NCI-H1694 (cell line): ENCODE measurements at places on chromosomes 5 and 9.

GRCh38 chr5:140253985-140254384 lies 48.9 kb downstream of the PFDN1 start:
- DNase-seq, result no peak

- no peak for DNase-seq
These were observed 2.5 kb downstream of the IL7R start for GRCh38 chr5:35859101-35859661.

DNA sequence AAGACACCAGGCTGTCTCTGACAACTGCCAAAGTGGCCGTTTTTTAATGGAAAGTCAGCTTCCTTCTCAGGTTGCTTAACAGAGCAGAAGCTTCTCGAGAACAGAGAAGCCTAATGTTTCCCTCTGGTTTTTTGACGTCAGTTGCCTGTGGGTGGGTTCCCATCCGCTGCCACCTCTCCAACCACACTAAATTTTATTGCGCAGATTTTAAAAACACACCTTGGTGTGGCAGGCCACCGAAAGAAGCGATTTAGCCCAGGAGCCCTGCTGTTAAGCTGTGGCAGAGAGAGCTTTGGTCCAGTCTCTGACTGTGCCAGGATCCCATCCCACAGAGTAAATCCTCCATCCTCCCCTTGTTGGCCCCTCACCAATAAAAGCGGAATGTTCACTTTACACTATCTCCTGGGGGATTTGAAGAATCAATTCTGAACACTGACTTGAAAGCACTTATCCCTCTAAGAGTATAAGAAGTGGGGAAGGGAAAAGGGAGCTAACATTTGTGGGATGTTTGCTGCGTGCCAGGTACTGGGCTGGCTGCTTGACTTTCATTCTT lies 181.6 kb downstream of the AOPEP start:
- no peak for DNase-seq

GRCh38 chr9:107750741-107751566 lies 261.4 kb upstream of the KLF4 start:
- peak; percentile 22 for DNase-seq

DNA sequence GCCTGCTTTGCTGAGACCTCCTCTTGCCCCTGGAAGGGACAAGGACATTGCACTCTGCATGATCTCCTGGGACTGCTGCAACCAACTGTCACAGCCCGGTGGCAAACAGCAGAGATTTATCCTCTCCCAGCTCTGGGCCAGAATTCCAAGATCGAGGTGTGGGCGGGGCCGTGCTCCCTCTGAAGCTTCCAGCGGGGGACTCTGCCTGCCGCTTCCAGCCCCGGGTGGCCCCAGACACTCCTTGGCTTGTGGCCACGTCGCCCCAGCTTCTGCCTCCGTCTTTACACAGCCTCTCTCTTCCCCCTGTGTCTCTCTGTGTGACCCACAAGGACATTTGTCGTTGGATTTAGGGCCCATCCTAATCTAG lies 67.1 kb downstream of the COL5A1 start:
- peak; percentile 24 for DNase-seq

DNA sequence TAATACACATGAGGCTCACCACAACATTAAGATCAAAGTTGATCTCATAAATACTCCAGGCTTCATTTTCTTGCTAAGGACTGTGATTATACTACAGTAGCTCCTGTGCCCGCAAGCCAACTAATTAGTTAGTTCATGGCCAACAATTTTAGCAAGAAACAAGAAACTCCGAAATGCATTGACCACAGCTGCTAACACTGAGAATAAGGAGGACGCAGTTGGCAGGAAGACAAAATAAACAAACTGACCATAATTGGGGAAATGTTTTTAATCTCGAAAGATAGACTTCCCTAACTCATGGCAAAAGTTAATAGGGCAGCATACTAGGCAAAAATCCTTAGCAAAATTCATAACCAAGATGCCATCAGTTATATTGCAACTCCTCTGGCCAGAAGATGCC lies 115.5 kb upstream of the SPEF2 start:
- no peak for DNase-seq

- no peak for DNase-seq
These were observed 7.3 kb downstream of the QSOX2 start for GRCh38 chr9:136238342-136238732.

DNA sequence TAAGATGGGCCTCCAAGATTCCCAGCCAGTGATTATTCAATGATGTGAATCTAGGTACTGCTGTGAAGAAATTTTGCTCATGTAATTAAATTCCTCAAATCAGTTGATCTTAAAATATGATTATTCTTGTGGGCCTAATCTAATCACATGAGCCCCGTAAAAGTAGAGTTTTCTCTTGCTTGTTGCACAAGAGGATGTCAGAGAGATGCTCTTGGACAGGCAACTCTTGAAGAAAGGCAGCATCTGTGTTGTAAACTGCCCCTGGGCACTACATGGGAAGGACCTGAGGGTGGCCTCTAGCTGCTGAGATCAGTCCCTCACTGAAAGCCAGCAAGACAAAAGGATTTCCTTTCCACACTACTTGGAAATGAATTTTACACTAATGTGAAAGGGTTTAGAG lies 132.9 kb downstream of the TRPM3 start:
- DNase-seq, result no peak

DNA sequence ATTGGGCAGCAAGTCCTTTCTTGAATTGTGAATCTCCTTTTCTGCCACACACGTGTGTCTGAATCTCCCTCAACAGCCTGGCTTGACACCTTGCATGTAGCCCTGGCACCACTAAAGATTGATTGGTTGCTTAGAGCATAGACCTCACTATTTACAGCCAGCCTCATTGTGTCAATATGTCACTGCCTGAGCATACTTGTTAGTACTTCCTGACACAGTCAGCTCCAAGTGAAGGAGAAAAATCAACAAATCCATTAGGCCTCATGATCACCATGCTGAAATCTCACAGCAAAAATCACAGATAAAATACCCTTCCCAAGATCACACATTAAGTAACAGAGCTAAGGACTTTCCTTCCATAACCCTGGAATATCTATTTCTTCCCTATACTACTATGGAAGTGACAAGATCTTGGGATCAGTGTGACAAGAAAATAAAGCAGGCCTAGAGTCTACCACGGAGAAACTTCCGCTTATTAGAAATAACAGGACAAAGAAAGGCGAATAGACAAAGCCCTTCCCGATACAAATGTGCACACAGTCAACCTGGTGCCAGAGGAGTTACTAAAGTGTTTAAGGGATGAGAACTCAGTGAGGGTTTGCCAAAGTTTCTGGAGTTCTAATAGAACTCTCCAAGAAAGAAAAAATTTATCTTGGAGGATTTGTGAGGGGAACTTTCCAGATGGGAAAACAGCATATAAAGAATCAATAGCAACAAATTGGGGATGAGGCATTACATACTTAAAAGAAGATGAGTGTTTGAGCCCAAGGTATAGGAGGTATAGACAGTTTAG lies 5.6 kb upstream of the ARL15 start:
- no peak for DNase-seq

DNA sequence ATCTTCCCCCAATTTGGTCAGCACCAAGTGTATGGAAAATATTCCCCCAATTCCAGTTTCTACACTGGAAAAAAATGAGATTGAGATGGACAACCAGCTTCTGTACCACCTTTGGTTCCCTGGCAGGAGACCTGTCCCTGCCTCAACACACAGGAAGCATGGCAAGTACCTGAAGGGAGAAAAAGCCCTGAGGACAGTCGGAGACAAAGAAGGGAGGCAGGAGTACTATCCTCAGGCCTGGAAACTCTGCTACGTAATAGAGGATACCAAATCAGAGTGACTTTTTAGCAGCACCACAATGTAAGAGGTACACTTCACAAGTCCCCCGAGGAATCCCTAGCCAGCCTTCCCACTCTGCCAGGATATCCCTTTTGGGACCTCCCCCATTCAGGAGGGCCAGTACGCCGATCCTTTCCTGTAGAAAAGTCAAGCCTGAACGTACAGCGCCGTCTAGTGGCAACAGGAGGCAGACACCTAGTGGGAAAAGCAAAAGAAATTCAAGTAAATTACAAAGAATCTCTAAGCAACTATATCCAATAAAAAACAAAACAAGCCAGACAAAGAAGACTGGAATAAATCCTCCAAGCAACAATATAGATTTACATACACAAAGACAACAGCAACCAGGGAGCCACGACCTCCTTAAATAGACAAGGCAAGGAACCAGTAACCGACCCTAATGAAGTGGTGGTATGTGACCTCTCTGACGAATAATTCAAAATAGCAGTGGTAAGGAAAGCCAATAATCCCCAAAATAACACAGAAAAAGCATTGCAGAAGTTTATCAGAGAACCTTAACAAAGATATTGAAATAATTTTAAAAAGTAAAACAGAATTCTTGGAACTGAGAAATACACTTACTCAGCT lies 63.3 kb upstream of the SLCO6A1 start:
- DNase-seq, result no peak

DNA sequence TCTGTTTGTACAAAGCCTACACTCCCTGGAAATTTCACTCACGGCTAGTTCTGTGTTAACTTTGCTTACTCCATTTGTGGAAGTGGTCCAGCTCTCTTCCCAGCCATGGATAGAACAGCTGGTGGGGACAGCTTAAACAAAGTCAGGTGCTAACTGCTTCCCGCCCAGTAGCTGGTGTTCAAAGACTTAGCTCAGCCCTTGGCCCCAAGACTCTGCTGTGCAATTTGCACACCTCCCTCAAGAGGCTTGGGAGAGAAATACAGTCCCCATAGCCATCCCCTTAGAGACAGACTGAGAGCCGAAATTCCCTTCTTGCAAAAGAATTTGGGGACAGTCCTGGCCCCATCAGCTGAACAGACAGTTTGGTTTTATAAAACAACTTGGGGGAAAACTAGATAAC lies 73.8 kb upstream of the RAI14 start:
- DNase-seq, result no peak

- no peak for DNase-seq
These were observed 37.0 kb downstream of the TNFSF8 start for GRCh38 chr9:114893221-114894010.

DNA sequence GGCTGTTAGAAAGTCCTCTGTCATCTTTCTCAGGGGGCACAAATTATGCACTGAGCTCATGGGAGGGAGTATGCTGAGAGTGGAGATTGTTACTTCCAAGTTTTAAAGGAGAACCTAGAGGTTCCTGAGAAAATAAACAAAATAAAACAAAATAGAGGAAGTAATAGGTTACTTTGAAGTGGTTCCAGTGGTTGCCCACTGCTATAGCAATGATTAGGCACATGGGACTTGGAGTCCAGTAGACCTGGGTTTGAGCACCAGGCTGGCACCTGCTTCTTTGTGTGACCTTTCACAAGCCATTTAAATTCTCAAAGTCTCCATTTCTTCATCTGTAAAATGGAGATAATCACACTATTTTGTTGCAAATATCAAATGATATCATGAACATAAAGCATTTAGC lies 13.8 kb upstream of the CDC23 start:
- no peak for DNase-seq

GRCh38 chr5:82512025-82512424 lies 233.9 kb upstream of the RPS23 start:
- DNase-seq, result no peak

DNA sequence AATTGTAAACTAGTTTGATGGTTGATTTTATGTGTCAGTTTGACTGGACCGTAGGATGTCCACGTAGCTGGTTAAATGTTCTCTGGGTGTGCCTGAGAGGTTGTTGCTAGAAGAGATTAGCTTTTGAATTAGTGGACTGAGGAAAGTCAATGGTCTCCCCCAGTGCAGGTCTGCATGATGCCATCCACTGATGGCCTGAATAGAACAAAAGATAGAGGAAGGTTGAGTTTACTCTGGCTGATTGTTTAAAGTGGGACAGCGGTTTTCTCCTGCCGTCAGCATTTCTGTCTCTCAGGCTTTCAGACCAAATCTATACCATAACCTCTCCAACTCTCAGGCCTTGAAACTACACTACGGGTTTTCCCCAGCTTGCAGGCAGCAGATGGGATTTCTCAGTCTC lies 899.2 kb upstream of the WWC1 start:
- DNase-seq, result no peak

GRCh38 chr5:143041461-143041860 lies 271.3 kb downstream of the ARHGAP26 start:
- peak; percentile 85 for DNase-seq

GRCh38 chr5:32020271-32020670 lies 153.8 kb downstream of the GOLPH3 start:
- no peak for DNase-seq

- no peak for DNase-seq
These were observed 104.3 kb downstream of the CEMIP2 start for GRCh38 chr9:71663931-71664459.

GRCh38 chr9:133854765-133855164 lies 116.6 kb upstream of the SARDH start:
- peak; percentile 43 for DNase-seq

DNA sequence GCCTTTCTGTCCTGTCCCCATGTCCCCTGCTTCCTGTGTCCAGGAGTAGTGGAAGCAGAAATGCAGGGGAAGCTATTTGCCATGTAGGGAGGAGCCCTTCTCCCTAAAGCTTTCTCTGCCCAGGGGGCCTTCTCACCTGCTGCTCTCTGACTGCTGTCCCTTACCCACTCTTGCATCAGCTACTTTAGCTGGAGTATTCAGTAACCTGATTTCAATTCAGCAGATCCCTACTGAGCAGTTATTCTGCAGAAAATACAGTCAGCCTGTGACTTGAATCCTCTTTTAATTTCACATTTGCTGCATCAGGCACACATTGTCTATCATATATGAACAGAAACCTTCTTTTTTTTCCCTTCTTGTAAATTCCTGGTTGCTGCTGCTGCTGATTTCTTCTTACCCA lies 90.4 kb downstream of the MVB12B start:
- no peak for DNase-seq

- no peak for DNase-seq
These were observed 8.2 kb upstream of the TNFAIP8 start for GRCh38 chr5:119347574-119347973.

- no peak for DNase-seq
These were observed 13.9 kb downstream of the NR2F1 start for GRCh38 chr5:93596676-93597490.

- DNase-seq, result no peak
These were observed 117.9 kb downstream of the CDC42SE2 start for GRCh38 chr5:131381777-131382176.

DNA sequence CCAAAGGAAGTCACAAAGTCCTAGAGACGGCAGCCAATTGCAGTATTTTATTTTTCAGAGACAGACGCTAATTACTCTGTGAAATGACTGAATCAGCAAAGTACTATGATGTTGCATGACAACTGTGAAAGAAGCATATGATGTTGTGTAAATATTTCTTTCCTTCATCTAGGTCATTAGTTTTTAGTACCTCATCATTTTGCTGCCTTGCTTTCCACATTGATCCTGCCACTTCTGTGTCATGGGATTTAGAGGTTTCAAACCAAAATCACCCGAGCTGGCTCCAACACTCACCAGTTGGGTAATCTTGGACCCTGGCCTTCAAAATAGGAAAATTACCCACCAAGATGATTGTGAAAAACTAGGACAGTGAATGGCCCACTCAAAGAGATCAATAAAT lies 585.2 kb downstream of the ACTL7B start:
- no peak for DNase-seq

- DNase-seq, result no peak
These were observed 109.3 kb upstream of the HAND1 start for GRCh38 chr5:154587123-154588026.
